ENCODE measurements at places on chromosomes 16 and 17.

GRCh38 chr17:73815474-73815873 lies 171.2 kb upstream of the SDK2 start:
- no peak for DNase-seq

- no peak for DNase-seq
Observed at GRCh38 chr16:1950559-1950958, 3.9 kb downstream of the RPL3L start.

DNA sequence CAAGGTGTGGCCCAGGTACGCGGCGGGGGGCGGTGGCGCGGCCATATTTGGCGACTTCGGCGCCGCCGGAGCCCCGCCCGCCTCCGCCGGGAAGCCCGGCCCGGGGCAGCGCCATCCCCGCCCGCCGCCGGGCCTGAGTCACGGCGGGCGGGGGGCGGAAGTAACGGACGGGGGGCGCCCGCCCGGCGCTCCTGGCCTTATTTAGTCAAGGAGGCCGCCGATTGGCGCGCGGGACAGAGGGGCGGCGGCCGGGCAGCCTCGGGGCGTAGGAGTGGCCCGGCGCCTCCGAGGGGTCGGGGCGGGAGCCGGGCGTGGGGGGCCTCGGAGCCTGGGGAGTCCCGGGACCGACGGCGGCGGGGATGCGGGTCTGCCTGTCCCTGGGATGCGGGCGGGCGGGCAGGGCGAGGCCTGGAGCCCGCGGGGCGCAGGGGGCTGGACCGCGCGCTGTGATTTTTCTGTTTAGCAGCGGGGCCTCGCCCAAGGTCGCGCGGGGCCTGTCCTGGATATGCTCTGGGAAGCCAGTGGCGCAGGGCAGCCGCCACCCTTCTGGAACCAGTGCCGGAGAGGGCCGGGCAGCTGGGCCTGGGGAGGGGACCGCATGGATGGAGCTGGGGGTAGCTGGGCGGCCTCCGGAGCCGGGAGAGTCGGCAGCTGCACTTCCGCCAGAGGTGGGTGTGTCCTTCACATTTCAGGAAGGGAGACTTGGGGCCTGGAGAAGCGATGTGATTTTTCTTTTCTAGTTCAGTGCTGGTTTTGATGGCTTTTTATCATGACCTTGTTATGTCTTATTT lies 2.3 kb upstream of the ACTG1 start:
- DNase-seq = peak; percentile 88

- no peak for DNase-seq
Observed at GRCh38 chr17:42405076-42405475, 16.8 kb upstream of the STAT3 start.

GRCh38 chr17:81940538-81941483 lies 3.7 kb upstream of the PYCR1 start:
- no peak for DNase-seq

- no peak for DNase-seq
Observed at GRCh38 chr17:33053676-33054075, 62.0 kb downstream of the SPACA3 start.

Measured in ecto neural progenitor cell (in vitro differentiated cells).